ENCODE measurements at places on chromosomes 3 and 15.

- no peak for DNase-seq
These were observed 38.0 kb upstream of the GBE1 start for GRCh38 chr3:81799403-81799802.

GRCh38 chr3:54507876-54508460 lies 385.6 kb downstream of the CACNA2D3 start:
- no peak for DNase-seq

DNA sequence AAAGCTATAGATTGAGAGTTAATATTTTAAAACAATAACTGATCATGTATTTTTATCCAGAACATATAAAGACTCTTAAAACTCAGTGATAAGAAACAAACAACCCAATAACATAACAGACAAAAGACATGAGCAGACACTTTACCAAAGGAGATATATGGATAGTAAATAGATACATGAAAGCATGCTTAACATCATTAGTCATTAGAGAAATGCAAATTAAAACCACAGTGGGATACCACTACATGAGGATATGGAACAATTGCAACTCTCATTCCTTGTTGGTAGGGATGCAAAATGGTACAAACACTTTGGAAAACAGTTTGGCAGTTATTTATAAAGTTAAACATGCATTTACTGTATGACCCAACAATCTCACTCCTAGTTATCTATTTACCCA lies 95.0 kb downstream of the IQCH start:
- DNase-seq, result no peak

DNA sequence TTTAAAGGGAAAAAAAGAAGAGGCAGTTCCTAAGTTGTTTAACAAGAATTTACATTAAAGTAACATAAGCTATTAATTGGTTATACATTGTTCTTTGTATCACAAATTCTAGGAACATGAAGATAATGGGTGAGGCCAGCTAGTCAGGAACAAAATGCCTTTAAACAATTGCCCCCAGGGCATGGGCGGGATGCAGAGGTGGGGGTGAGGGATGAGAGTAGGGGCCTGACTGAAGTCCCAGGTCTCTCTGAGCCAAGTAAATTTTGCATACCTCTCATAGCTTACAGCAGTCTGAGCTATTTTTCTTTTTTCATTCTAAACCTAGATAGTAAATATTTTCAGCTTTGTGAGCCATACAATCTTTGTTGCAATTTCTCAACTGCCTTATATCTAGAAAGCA lies 77.8 kb upstream of the RNU6-1 start:
- no peak for DNase-seq

- peak; percentile 8 for DNase-seq
These were observed 283.8 kb downstream of the ZPLD1 start for GRCh38 chr3:102718651-102719050.

- DNase-seq, result no peak
These were observed 5.8 kb downstream of the TRA2B start for GRCh38 chr3:185931777-185932612.

- peak; percentile 49 for DNase-seq
These were observed 156.3 kb downstream of the LPP start for GRCh38 chr3:188310270-188310710.

GRCh38 chr3:141454906-141455602 lies 31.8 kb upstream of the RASA2 start:
- peak; percentile 83 for DNase-seq

DNA sequence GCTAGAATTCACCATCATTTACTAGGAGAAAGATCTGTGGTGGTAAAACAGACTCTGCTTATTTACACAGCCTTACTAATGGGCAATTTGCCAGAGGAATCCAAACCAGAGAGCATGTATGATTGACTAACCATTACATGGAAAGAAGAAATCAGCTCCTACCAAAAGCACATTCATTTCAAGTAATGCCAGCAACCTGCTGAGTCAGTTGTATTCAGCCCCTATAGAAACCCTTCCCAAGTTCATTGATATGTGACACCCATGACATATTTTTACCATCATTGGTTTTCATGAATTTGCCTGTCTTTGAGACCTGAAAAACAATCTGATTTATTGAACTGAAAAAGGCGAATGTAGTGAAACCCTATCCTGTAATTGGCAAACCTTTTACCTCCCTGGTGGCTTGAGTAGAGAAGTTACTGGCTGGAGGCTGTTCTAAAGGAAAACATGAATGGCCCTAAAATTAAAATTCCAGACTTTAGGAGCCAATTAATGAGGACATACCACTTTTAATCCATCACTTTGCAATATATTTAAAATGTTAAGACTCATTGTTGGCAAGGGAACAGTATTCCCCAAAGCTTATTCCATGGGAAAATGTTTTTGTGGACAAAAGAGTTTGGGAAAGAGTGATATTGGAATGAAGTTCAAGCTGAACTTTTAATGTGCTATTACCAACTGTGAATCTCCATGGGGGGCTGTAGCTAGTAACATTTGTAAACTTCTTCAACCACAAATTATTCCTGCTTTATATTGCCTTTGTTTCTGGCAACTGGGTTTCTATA lies 542.9 kb downstream of the FHIT start:
- DNase-seq, result peak; percentile 93

DNA sequence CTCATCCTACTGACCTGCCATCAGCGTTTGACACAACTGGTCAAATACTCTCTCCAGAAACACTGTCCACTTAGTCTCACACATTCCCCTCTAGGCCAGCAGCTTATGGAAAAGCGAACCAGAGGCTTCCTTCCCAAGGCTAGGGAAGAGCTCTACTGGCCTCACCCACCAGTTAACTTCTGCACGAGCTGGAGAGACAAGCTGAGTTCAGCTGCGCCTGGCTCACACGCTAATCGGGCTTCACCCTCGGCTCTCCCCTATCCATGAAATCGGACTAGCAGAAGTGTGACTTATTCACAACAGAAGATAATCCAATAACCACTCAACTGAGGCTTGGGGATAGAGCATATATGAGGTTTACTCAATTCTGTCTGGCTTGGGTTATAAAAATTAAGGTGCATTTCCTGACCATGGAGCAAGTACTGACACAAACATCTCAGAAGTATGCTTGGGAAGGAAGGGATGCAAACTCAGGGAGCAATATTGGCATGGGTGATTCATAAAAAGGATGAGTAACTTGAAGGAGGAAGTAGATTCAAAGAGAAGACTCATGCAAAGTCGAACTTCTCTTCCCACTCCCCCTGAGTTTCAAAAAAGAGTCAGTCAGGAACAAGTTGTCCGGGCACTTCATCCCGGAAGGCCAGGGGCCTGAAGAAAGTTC lies 73.1 kb downstream of the XXYLT1 start:
- peak; percentile 88 for DNase-seq

GRCh38 chr15:39874890-39875549 lies 45.0 kb downstream of the GPR176 start:
- DNase-seq, result peak; percentile 29

DNA sequence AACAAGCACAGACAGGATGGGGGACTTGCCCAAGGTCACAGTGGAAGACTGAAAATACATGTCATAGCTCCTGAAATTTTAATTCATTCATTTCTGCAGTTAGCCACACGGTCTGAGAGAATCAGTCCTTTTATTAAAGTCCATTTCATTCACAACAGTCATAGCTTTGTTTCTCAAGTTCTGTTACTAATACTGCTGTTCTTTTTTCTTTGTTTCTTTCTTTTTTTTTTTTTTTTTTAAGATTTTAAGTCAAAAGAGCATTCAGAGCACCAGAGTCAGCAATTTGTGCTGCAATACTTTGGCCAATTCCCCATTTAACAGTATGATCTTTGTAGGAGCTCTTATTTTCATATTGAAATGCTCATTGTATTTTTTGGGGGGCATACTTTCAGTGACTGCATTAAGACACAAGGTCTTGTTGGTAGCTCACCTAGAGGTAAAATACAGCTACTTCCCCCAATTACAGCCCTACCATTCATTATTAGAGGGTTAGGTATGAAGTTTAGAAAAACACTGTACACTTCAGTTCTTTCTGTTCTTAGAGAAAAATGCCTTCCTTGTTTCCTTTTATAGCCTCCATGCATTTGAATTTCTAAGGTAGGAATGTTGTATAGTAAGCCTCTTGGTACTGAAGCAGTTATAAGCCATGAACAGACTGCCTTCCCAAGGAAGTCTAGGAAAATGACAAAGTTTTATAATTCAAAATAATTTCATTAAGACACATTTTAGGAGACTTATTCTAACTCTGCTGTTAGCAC lies 9.6 kb downstream of the GALK2 start:
- DNase-seq, result no peak

DNA sequence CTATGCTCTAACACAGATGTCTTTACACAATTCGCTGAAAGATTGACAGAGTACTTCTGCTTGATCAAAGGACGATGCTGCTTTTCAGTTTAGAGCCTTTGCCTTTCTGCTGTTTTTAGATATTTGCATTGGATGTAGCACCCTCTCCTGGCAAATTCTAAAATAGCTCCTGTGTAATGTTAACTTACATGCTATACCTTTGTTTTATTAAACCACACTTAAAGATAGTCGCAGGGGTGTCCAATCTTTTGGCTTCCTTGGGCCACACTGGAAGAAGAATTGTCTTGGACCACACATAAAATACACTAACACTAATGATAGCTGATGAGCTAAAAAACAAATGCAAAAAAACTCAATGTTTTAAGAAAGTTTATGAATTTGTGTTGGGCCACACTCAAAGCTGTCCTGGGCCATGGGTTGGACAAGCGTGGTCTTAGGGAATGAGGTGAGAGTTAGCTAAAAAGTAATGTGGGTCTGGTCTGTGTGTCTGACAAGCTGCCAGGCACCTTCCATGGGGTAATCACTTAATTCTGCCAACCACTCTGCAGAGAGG lies 62.9 kb downstream of the ATG7 start:
- peak; percentile 75 for DNase-seq

DNA sequence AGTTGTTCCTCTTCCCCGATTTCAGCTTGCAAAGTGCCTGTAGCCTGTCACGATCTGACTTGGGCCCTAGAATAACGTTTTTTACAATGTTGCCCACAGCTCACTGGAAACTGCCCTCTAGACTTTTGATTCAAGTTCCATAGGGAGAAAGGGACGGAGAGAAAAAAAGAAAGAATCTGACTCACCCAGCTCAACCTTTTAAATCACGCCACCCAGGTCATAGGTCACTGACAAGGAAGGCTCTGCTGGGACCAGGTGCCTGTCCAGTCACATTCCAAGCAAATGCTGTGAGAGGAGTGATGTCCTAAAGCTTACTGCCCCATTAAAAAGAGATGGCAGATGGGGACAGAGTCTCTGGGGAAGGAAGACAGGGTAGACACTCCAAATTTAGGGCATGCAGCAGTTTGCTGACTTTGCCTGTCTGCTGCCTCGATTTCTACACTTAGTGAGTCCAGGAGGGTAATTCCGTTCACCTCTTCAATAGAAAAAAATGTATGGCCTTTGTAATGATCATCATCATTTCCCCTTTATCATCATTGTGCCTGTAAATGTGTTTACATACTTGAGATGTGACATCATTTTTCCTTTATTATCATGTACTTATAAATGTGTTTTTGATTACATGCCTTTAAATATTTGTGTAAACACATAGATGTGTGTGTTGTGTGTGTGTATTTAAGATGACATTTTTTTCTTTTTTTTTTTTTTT lies 8.4 kb upstream of the MYO1E start:
- DNase-seq, result no peak

- DNase-seq, result peak; percentile 90
These were observed 111.2 kb upstream of the MCTP2 start for GRCh38 chr15:94119923-94120775.

DNA sequence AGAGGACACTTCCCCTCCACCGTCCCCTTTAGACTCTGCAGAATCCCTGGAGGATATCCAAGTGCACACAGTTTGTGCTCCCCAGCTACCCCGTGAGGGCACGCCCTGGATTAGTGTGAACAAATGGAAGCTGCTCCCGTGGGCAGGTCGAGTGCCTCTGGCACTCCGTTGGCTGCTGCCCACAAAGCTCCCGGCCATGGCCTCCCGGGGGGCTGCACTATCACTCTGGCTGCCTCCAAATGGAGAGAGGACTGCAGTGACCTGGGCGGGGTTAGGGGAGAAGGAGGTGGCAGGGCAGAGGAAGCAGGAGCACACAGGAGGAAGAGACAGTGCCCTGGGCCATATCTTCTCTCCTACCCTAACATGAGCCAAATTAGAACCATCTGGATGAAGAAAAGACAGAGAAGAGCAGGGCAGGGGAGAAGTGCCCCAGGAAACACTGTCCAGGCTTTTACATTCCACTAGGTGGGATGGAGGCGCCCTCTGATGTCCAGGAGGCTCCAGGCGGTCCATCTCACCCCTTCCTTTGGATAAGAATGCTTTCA lies 29.4 kb upstream of the ACAD9 start:
- peak; percentile 19 for DNase-seq

DNA sequence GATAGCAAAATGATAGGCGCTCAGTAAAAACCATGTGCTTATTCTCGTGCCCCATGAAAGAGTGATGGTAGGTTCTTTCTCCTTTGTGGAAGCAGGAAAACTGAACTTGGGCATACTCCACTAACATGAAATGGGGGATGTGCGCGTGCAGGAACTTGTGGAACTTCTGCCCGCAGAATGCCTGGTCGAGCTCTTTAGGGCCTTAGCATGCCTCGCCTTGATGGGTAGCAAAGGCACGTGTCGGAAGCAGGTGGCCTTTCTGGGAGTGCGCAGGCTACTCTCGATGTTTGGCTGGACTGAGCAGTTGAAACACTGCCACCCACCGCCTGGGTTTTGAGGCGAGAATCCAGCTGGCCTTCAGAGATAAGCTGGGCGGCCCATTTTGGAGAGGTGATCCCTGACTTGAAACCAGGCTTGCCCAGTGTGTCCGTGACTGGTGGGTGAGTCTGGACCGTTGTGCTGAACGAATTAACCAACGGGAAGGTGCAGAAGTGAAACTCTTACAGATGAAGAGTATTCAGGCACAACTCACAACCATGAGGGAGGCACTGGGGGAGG lies 842 bp downstream of the PCCB start:
- DNase-seq, result peak; percentile 37

- DNase-seq, result peak; percentile 40
These were observed 62.2 kb upstream of the CTSH start for GRCh38 chr15:79007066-79007465.

DNA sequence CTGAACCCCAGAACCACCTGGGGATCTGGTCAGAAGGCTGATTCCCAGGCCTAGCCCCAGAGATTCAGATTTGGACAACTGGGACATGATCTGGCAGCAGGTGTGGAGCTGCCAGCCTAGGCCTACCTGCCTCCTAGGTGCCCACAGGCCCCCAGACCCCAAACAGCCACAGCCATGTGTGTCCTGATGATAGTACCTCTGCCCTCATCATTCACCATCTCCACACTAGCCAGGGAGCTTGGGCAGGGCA lies 34.7 kb downstream of the HMCES start:
- no peak for DNase-seq

DNA sequence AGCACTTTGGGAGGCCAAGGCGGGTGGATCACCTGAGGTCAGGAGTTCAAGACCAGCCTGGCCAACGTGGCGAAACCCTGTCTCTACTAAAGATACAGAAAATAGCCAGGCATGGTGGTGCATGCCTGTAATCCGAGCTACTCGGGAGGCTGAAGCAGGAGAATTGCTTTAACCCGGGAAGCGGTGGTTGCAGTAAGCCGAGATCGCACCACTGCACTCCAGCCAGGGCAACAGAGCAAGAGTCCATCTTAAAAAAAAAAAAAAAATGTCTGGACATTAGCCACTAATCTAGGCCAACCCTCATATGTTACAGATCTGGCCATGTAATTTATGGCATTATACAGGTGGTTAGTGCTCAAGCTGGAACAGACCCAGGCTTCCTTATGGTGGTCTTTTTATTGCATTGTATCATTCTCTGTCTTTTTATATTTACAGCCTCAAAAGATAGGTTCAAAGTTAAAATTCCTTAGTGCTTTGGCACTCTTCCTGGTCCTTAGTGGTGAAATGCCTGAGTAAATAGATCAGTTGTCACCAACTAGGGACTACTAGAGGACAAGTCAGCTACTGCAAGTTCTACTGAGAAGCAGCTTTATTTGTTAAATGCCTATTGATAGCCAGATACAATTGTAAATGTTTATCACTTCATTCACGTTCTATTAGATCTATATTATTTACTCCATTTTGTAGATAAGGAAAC lies 16.0 kb downstream of the STARD9 start:
- peak; percentile 67 for DNase-seq
